SJCRH30 (cell line): ENCODE measurements at places on chromosomes 1 and 21.

GRCh38 chr1:23506376-23507107 lies 22.6 kb upstream of the ASAP3 start:
- DNase-seq: no peak

GRCh38 chr1:13619909-13620308 lies 36.3 kb downstream of the PDPN start:
- no peak for DNase-seq

- DNase-seq: no peak
Observed at GRCh38 chr21:42237577-42237976, 18.6 kb downstream of the ABCG1 start.

DNA sequence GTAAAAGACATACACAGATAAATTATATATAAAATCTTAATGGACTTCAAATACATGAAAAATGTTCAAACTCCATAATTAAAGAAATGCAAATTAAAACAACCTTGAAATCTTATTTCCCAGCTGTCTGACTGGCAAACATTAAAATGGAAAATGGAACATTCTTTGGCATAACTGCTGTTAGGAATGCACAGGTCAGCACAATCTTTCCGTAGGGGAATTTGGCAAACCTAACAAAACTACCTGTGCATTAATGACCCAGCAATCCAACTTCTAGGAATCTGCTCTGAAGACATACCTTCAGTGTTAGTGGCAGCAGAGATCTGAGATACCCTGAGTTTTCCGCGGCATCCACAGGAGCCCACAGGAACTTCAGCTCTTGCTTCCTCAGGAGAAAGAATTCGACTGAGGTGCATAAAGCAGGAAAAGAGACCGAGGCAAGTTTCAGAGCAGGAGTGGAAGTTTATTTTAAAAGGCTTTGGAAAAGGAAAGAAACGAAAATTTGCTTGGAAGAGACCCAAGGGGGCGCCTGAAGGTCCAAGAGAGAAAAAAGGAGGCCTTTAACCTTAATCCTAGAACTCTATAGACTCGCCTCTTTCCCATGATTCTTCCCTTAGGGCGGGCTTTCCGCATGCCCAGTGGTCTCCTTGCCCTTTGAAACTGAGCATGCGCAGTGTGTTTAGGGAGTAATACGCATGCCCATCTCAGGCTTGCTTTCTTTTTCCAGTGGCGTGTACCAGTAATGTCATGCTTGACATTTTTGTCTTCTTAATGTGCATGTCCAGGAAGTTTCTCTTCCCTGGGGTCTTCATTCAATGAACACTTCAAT lies 24.8 kb downstream of the LYPD8 start:
- DNase-seq: peak; percentile 75

GRCh38 chr1:22153660-22154437 lies 11.0 kb upstream of the WNT4 start:
- DNase-seq: no peak

DNA sequence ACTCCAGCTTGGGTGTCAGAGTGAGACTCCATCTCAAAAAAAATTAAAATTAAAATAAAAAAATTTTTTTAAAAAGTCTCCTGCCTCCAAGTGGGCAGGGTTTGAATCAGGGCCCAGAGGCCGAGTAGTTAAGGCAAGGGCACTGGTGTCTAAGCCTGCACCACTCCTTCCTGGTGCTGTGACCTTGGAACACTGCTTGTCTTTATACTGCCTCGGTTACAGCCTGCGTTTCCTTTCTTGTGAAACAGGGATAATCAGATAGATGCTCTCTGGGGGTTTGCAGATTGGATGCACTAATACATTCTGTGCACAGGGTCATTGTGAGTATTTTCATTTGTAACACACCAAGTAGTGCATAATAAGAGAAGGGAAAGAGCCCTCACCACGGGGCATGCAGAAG lies 58.4 kb upstream of the EFHD2 start:
- DNase-seq: no peak

DNA sequence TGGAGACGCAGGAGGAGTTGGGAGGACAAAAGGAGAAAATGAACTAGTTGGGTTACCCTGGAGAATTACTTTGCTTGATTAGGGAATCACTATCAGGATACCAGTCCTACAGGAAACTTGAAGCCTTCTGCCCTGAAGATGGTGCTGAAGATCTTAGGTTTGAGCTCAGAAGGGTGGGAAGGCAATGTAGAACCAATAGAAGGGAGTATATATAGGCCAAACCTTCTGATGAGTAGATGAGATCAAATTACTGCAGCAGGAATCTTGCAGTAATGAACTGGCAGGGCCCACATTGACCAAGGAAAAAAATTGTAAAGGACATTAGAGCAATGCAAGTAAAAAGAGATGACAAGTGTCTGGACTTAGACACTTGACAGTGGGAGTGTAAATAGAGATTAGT lies 116.3 kb upstream of the CACYBP start:
- no peak for DNase-seq

DNA sequence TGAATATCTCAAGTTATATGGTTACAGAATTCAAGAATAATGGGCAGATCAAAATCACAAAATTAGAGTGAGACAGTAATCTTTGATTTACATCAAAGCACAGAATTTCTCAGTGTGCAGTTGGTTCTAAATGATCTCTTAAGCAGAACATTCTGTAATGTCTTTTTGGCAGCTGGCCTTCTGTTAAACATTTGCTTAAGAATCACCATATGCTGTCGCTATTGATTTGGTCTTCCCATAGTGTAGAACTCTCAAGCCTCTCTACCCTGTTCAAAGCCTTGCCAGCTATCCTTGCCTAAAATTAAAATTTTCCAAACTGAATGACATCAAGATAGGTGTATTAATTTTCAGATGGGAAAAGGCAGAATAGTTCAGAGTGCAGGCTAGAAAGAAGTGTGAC lies 38.9 kb upstream of the ERO1B start:
- no peak for DNase-seq

DNA sequence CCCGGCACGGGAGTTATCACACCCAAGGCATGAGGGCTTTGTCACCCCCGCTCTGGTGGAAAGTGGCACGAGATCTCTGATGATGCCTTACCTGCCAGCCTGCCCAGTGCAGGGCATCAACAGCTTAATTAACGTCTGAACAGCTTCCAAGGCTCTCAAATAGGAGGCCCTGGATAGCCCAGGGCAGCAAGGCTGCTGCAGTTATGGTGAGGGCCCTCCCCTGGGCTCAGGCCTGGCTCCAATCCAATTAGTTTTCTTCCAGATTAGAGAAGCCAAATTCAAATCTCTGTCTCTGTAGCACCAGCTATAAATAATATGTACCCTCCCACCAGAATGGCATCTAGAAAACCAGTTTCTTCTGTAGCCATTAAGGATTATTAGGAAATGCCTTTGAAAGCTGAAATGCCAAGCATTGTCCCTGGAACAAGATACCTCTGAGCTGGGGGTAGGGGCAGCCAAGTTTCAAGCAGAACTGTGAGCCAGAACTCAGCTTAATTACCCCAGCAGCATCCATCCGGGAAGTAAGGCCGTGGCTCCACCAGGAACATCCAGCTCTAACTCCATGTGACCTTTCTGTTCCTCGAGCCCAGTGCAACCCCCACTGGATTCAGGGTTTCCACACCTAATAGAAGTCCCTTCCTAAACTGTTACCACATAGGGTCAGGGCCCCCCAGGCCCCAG lies 12.5 kb downstream of the QSOX1 start:
- DNase-seq: no peak

DNA sequence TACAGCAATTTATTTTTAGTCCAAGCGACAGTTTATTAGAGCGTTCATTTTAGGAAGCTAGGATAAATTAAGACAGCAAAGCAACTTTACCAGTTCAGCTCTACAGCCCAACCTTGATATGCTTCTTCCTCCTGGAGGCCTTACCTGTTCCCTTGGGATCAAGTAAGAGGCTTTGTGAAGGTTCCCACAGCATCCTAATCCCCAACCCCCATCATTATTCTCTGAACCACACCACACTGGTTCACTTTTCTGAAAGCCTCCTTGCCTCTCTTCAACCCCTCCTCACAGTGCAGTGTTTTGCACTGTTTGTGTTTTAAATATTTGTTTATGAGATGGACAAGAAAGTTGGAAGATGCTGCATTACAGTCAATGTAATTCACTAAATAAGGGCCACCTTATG lies 126.3 kb upstream of the CXADR start:
- DNase-seq: no peak

- no peak for DNase-seq
Observed at GRCh38 chr1:27021354-27022031, 8.8 kb upstream of the TENT5B start.

DNA sequence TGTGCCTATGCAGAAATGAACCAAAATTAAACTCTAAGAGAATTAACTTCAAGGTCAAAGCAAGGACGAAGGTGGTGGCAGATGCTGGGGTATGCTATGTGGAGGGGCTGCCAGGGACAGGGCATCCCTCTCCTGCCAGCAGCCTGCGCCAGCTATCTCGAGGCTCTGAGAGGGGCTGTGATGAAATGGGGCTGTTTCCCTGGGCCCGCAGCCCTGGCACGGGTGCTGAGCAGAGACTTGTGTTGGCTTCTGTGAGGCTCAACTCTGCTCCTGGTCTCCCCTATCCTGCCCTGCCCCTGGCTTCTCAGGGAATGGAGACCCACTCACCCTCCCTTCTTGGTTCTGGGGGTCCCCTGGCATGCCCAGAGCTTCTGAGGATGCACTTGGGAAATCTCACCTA lies 41.9 kb upstream of the TIAM1 start:
- no peak for DNase-seq

- no peak for DNase-seq
Observed at GRCh38 chr1:150259217-150259616, 1.6 kb downstream of the CA14 start.

DNA sequence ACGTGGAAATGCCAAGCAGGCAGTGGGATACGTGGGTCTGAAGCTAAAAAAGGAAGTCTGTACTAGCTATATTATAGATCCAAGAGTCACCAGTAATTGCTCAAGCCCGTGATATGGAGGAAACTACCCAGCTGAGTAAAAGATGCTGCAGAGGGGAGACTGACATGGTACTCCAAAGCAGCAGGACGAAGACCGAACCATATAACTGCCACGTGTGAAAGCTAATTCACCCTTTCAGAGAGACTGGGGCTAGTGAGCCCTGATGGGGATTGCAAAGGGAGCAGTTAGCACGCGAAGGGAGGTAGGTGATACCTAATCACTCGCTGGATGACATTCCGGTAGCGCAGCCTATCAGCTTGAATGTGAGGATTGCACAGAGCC lies 316 bp downstream of the AP4B1 start:
- no peak for DNase-seq

DNA sequence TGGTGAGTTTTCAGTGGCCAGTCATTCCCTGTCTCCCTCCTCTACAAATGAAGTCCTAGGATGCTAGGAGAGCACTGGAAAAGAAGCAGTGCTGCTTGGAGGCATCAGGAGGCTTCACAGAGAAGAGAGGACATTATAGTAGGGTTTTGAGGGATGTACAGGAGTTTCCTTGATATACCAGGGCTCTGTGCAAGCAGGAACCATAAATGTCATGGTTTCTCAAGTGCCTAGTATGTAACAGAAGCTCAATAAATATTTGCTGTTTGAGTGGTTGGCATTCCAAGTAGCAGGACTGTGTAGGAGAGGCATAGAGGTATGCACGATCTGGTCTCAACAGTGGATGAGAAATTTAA lies 133.5 kb upstream of the WNT4 start:
- DNase-seq: no peak

DNA sequence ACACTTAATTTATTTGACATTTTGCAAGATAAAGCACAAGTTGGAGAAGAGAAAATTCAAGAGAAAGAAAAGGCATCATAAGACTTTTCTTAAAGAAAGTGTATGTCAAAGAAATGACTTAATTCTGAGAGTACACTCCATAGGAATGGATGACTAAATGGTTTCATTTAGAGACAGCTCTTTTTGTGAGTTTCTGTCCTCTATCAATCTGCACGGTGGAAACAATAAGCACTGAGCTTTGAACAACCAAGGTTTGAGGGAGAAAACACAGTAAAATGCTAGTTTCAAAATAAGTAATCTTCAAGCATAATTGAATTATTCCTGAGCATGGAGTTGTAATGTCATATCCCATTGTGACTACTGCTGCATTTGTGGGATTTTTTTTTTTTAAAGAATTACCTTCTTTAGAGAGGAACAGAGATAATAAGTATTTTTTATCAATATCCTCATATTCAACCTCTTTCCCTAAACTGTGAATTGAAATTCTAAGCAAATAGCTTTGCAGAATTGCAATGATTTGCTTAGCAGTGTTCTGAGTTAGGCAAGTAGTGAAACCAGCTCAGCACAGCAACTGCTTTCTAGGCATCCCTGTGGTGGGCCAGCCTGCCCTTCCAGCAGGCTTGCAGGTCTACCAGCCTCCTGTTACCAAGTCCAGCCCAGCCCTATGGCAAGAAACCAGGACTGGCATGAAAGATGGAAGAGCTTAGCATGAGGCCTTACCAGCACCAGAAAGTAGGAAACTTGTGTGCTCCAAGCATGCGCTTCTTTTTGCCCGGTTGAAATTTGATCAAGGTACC lies 38.2 kb downstream of the KCNJ6 start:
- no peak for DNase-seq
